ELR (cell line): ENCODE measurements at places on chromosomes 13 and 19.

DNA sequence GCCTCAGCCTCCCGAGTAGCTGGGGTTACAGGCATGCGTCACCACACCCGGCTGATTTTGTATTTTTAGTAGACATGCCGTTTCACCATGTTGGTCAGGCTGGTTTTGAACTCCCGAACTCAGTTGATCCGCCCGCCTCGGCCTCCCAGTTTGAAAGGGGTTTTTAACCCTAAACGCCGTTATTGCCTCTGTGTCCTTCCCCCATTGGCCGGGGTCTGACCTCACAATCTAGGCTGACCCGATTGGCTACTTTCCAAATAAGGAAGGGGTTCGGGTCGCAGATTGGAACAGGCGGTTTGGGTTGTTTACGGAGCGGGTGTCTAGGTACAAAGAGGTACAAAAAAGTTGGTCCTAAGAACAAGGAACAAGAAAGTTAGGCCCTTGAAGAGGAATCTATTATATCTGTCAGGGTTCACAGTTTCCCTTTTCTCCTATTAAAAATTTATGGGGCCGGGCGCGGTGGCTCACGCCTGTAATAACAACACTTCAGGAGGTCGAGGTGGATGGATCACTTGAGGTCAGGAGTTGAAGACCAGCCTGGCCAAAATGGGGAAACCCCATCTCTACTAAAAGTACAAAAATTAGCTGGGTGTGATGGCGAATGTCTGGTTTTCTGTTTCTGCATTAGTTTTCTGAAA lies 1.0 kb downstream of the ZNF253 start:
- peak; percentile 3 for DNase-seq

DNA sequence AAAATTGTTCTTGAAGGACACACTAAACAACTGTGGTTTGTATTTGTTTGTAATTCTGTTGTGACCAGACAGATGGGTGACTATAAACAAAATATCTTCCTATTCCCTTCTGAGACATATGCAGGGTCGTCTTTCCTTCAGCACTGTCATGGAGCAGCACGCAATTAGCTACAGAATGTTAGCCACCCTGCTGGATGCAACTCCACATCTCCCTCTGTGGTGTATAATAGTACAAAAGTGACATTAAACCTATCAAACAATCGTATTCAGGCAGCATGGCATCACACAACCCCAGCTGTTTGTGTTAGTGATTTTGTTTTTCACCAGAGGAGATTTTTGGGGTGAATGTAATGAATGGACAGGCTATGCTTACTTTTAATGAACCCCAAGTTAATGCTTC lies 146.2 kb downstream of the GPC6 start:
- no peak for DNase-seq

GRCh38 chr13:60836821-60837220 lies 439.8 kb downstream of the TDRD3 start:
- no peak for DNase-seq

- DNase-seq, result peak; percentile 64
These were observed 1.1 kb downstream of the KEAP1 start for GRCh38 chr19:10501971-10502523.

- DNase-seq, result peak; percentile 77
These were observed 3.5 kb downstream of the YJEFN3 start for GRCh38 chr19:19531951-19532805.

- DNase-seq, result no peak
These were observed 270.8 kb downstream of the SPRY2 start for GRCh38 chr13:80070024-80070703.

- peak; percentile 61 for DNase-seq
These were observed 454.5 kb downstream of the IRS2 start for GRCh38 chr13:109331898-109332297.

GRCh38 chr13:107295416-107296140 lies 727.6 kb upstream of the ARGLU1 start:
- no peak for DNase-seq

DNA sequence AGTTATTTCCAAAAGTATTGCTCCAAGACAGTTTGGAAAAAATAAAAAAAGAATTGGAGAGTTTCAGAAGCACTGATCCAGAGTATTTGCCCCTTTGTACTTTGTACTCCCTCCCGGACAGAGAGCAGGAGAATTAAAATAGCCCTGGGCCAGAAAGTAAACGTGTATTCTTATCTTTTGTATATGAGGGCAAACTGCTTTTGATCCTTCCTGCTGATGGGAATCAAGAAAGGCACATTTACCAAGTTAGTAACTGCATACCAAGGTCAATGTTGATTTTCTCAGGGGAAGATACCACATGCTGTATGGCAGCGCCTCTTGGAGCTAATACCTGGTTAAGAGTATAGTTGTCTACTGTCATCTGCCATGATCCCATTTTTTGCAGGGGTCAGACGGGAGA lies 10.9 kb upstream of the RB1 start:
- DNase-seq, result no peak

- no peak for DNase-seq
These were observed 66.8 kb downstream of the MRPL57 start for GRCh38 chr13:21243045-21243897.

DNA sequence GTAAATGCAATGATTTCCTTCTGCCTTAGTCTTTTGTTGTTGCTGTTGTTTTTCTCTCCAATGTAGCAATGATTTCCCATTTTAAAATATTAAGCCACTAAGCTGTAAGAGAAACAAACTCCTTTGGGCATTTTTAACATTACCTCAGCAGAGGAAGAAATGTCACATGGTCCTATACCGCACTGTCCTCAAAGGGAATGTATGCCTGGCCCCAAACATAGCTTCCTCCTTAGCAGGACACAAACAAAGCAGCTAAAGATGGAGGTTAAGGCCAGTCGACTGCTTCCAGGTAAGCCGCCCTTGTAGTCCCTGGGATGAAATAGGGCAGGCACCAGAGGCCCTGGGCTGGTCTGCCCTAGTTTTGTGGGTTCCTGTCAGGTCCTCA lies 249.0 kb downstream of the TSHZ3 start:
- DNase-seq, result no peak

DNA sequence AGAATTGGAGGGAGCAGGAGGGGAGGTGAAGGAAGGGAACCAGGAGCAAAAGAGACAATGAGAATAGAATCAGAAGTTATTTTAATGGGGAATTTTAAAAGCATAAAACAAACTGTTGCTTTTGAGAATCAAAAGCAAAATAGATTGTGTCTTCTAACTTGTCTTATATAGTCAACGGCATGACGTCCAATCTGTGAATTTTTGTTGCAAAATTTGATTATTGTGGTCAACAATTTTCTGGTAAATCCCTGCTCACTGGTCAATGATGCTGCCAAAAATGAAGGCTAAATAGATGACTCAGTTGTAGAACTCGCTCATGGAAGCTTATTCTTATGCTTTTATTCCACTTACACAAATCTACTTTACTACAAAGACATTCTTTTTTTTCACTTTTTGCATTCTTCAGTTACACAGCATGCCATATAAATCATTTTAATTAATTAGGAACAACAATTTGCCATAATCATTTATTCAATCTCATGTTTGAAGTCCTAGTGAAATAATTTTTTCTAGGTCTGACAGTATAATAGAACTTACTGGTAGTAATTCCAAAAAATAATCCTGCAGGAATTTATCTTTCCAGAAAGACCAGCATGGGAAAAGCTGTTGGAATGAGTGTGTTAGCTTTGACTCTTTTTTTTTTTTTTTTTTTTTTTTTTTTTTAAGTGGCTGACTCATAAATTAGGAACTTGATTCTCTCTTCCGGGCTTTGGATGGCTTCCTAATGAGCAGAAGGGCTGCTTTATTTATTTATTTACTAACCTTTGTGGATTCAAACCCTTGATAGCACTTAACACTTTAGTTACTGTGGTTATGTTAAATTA lies 256.9 kb downstream of the SPRY2 start:
- peak; percentile 87 for DNase-seq

GRCh38 chr19:16076958-16077611 lies 790 bp downstream of the TPM4 start:
- DNase-seq, result peak; percentile 58

- DNase-seq, result peak; percentile 49
These were observed 3.6 kb upstream of the CEACAM3 start for GRCh38 chr19:41792513-41793413.

DNA sequence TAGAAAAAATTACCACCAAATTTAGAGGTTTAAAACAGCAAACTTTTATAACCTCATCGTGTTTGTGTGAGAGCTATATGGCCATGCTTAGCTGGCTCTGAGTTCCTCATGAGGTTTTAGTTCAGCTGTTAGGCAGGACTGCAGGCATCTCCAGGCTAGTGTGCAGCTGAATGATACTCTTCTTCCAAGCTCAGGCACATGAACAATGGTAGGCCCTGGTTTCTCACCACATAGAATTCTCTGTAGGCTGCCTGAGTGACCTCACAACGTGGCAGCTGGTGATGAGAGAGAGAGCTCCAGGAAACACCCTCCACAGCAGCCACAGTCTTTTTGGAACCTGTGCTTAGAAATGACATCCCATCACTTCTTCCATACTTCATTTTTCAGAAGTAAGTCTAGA lies 540.6 kb upstream of the MIR17HG start:
- DNase-seq, result no peak

GRCh38 chr13:55345224-55345623 lies 1795.5 kb upstream of the PRR20A start:
- DNase-seq, result no peak

GRCh38 chr19:10422846-10423245 lies 2.5 kb downstream of the PDE4A start:
- DNase-seq, result no peak

DNA sequence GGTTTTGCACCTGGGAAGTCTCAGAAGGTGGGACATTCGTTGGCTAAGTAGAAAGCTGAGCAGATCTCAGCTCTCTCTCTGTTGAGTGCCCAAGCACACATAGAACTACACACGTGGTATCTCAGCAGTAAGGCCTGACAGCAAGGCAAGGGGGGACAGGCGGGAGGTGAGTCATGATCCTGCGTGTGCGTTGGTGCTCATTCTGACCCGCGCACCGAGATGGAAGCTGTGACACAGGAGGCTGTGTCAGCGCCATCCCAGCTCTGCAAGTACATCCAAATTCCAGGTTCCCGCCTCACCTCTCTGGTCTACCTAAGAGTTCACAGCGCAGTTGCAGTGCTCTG lies 135.7 kb downstream of the USP12 start:
- DNase-seq, result peak; percentile 81

- no peak for DNase-seq
These were observed 52.0 kb downstream of the MPHOSPH8 start for GRCh38 chr13:19685437-19685836.

- DNase-seq, result no peak
These were observed 73.9 kb downstream of the TEX29 start for GRCh38 chr13:111394211-111394922.

DNA sequence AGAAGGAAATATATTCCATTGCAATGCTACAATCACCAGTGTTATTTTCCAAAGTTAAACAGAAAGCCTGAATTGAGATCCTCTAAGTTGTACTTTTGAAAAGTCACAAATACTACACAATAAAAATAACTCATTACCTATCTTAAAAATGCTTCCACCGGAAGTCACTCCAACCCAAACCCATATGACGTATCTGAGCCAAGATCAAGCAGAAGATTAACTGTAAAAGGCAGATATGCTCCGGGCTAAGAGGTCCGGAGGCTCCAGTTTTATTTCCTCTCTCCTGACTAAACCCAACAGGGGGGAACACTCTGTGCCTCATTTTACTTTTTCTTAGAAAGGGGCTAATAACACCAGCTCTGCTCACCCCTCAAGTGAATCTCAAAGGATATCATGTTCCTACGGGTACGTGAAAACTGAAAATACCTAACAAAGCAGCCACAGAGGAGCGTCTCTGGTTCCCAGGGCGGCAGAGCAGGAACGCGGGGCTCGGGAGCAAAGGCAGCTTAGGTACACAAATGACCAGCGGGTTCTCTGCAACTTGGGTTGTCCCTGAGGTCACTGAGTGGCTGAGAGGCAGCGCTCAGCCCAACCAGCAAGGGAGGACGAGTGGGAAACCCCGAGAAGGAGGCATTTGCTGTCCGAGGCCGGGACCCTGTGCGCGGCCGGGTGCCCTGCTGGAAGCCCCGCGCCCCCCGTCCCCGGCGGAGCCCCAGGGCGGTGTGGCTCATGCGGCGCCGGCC lies 750 bp downstream of the RAB20 start:
- DNase-seq, result peak; percentile 55

DNA sequence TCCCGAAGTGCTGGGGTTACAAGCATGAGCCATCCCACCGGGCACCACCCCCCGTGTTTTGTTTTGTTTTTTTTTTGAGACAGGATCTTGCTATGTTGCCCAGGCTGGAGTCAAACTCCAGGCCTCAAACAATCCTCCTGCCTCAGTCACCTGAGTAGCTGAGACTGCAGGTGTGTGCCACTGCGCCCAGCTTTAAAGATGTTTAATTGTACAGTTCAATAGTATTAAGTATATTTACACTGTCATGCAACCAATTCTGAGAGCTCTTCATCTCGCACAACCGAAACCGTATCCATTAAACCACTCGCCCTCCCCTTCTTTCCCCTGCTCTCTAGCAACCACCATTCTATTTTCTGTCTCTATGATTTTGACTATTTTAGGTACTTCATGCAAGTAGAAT lies 15.6 kb downstream of the NUCB1 start:
- no peak for DNase-seq

GRCh38 chr13:30116379-30116778 lies 191.0 kb downstream of the KATNAL1 start:
- no peak for DNase-seq

DNA sequence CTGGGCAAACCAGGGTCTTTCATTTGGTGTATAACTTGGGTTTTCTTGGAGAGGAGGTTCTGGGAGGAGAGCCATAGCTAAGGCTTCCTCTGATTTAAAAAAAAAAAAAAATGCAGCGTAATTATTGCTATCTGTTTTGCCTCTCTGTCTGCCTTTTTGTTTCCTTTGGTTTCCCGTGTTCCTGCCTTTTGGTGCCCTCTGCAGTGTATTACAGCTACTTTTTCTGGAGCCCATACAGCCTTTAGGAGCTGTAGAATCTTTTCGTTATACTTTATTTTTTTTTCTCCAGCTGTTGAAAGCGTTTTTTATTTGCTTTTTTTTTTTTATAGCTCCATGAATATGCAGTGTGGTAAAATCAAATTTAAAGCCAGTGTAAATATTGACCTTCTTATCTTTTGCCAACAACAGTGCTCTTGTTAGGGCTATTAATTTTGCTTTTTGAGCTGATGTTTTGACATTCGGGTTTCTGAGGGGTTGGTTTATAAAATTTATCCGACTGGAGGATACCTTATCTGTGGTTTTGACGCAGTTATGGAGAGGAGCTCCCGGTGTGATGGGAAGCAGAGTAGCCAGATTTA lies 38.1 kb downstream of the ZNF493 start:
- DNase-seq, result no peak

GRCh38 chr13:30153545-30154426 lies 153.6 kb downstream of the KATNAL1 start:
- DNase-seq, result peak; percentile 42

DNA sequence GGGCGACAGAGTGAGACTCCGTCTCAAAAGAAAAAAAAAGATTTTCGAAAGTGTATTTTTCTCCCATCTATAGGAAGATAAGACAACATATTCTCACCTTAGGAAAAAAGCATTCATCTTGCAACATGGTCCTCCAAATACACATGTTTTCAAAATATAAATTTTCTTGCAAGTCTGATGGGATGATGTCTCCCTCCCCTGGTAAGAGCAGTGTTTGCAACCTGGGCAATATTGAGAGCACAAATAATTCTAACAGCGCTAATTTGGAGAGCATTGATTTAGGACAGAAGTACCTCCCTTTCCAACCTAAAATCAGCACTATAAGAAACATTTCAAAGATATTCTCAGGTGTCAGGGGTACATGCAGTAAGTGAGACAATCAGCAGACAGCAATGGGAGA lies 61.0 kb upstream of the SHISA2 start:
- peak; percentile 25 for DNase-seq
